Jurkat, Clone E6-1 (cell line): ENCODE measurements at places on chromosomes 11 and 22.

GRCh38 chr11:15236559-15236958, 121.8 kb downstream of the INSC start:
- no peak for DNase-seq

GRCh38 chr11:96211436-96211835, 131.6 kb downstream of the MAML2 start:
- DNase-seq, result no peak

DNA sequence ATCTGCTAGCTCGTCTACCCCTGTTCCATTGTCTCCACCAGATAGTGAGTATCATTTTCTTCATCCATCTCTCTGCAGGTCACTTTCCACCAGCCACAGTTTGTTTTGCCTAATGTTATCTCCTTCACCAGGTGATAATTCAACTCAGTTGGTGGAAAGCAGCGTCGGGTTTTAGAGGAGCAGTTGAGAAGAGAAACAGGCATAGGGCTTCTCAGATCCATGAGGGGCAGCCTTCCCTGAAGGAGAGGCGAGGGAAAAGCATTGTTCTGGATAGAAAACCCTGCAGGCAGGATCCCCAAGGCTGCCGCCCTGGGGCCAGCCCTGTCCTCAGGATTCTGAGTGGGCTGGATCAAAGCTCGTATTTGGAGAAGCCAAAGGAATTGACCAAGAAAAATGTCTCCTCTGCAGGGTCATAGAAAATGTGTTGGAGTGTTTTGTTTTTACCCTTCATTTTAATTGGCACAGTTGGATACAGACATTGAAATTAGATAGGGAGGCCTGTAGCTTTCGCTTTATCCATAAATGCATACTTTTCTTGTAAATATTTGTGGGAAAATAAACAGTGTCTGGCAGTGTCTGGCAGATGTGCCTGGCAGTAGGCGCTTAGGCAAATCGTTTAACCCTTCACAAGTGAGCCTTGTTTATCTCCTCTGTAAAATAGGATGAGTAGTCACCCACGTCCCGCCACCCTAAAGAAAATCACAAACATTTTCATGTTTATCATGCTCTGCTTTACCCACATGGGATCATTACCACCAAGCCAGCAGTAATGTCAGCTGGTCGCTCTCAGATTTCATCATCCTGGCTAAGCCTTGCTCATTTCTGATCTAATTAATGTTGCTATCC, 73.4 kb upstream of the TTC12 start:
- DNase-seq, result no peak

- no peak for DNase-seq
Observed at GRCh38 chr11:13762718-13763117, 94.2 kb downstream of the FAR1 start.

DNA sequence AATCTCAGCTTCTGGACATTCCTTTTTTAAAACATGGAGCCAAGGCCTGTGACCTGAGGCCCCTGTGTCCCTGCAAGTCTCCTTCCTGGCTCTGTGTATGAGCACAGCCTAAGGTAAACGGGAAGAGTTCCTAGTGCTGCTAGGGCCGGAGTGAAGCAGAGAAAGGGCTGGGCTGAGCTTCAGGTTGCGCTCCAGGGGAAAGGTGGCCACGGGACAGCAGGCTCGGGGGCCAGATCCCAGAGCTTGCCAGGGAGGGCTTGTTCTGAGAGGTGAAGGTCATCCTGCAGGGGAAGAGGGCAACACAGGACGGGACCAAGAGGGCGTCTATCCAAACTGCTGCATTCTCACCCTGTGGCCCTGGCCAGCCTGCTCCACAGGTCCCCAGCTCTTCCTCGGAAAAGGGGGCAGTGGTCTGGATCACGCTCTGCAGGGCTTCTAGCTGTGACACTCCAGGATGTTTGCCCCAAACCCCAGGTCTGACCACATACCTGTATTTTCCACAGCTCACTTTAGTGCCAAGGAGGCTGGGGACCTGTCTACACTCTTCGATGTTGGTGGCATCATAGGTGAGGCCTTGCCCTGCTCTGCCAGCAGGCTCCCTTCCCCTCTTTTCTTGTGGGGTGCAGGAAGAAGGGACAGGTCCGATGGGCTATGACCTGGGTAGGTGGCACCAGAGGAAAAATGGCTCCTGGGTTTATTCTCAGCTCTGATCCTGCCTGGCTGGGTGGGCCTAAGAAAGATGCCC, 20.4 kb downstream of the SLC37A2 start:
- no peak for DNase-seq

DNA sequence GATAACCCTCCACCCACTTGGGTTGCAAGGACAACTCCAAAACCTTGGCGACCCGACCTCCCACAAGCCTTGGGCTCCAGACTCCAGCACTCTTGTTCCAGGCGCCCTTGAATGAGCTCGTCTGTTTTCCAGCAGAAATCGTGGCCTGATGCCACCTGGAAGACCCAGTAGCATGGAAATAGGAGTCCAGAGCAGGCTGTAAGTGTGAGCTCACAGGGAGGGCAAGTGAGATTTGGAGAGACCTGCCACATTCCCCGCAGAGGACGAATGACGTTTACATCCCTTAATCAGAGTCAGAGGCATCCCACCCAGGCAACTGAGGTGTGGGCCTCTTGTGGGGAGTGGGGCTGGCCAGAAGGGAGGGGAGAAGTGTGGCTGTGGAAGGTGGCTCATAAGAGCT, 71.9 kb downstream of the LDLRAD3 start:
- DNase-seq, result no peak

- DNase-seq, result no peak
Observed at GRCh38 chr11:120978701-120979100, 45.2 kb upstream of the TBCEL start.

DNA sequence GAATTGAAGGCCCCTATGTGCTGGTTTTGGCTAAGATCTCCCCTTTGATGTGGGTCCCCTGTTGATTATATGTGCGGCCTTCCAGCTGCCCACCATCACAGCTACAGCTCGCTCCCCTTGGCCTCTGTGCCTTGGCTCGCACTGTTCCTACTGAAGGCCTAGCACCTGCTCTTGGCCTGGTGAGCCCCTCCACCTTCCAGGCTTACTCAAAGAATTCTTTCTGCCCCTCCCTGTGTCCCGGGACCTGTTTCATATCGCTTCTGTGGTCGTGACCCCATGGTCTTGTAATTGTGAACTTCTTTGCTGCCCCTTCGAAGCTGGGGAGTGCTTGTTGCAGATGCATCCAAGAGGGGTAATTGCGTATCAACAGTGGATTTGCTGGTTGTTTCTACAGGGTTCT, 12.5 kb downstream of the PEX26 start:
- DNase-seq, result no peak

GRCh38 chr11:120211522-120212258, 858 bp downstream of the OAF start:
- DNase-seq, result no peak

DNA sequence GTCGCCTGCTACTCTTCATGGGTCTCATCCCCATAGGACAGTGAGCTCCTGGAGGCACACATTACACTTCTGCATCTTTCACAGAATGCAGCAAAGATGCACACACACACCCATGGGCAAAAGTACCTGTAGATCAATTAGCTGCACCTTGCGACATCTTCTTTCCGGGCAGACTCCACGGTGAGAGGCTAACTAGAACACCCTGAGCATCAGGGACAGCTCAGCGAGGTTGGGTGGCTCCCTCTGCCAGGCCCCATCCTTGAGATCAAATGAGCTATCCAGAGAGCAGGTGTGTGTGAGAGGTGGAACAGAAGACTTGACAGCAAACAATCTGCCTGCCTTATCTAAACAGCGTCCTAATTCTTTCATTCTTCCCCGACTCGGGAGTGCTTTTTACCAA, 96.1 kb upstream of the BID start:
- no peak for DNase-seq

DNA sequence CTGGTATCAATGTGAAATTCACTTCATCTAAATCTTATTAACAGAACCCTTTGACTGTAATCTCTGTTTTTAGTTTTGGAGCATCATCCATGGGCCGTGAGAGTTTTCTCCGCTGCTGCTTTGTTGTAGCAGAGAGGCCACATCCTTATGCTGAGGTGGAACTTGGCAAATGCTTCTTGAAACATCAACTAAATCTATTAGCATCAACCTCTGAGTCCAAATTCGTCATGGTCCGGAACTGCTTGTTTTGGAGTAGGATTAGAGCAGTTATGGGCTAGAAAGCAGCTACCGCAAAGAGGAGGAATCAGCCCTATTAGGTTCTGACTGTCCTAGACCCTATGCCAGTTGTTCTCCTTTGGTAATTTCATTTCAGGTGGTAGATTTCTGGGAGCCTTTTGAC, 117.7 kb downstream of the PGR start:
- DNase-seq, result no peak

- DNase-seq, result no peak
Observed at GRCh38 chr11:72634016-72634415, 40.2 kb downstream of the PDE2A start.

- DNase-seq, result no peak
Observed at GRCh38 chr22:44668886-44669521, 33.0 kb upstream of the PRR5 start.

- DNase-seq, result no peak
Observed at GRCh38 chr22:42412744-42413333, 19.4 kb downstream of the NFAM1 start.

DNA sequence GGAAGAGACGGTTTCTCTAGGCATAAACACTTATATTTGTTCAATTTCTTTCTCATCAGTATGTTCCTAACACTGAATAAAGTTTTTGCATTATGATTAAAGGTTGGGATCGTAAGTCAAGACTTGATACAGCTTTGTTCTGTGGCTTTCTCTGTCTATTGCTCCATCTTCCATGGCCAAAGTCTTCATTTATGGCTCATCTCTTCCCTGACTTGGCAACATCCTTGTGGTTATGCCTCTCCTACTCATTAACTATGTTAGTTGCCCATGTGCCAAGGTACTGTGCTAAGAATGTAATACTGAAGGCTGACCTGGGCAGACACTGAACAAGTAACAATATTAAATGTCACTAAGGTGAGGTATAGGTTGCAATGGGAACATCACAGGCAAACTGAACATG, 1.6 kb upstream of the ACCSL start:
- no peak for DNase-seq

GRCh38 chr11:126518972-126519690, 163.6 kb downstream of the ST3GAL4 start:
- DNase-seq, result no peak

GRCh38 chr11:119044708-119045107, 12.3 kb downstream of the HYOU1 start:
- DNase-seq, result no peak

- no peak for DNase-seq
Observed at GRCh38 chr22:27911330-27911729, 7.7 kb downstream of the PITPNB start.

DNA sequence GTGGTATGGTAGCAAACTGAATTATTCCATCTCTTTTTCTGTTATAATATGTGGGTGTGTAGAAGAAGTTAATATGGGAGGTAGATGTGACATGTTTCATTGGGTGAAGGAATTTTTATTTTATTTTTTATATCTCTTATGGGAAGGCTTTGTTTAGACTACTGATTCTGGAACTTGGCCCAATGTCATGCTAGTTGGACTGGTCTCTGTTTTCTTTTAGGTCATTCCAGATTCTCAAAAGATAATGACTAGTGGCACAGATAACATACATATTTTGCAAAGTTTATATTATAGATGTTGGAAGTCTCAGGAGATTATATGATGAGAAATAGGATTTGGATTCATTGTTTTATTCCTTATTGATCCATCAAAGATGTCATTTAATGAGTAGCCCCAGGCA, 1.3 kb upstream of the OOSP3 start:
- DNase-seq, result no peak
